Activated CD4-positive, alpha-beta T cell treated with anti-CD3 and anti-CD28 coated beads, Interleukin-2, Interleukin-6, amounts not matched to agents 100 ng/mL and 50 ng/mL, durations not matched to agents 16 hours and 8 hours (primary cell): ENCODE measurements at places on chromosomes 12 and 14.
A peak's percentile ranks its signal among the peaks of the same experiment; 100 is the strongest.

GRCh38 chr14:101731187-101732080 lies 30.1 kb upstream of the PPP2R5C start:
- peak; percentile 91 for DNase-seq

DNA sequence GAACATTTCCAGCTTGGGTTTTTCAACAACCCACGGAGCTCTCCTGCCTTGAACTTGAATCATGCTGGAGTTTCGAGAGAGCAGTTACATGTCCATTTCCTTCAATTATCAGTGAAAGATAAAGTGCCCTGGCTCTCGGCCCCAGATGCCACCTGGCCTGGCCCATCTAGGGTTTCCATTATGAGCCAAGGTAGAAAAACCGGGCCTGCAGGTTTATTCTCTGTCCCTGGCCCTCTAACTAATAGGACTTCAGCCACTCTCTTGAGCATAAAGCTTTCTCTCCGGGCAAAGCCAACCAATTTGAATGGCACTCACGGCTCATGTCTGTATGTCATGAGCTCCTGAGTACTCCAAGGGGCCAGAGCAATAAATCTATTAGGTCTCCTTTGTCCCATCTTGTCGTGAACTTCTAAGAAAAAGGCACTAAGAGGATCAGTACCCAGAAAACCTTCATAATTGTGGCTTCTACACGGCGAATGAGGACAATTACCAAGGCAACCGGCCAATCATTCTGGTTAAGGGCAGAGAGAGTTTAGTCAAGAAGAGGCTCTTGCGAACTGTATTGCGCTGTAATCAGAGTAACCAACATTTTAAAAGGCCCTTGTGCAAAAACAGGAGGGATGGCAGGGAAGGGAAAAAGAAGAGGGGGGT lies 392.3 kb downstream of the MED13L start:
- DNase-seq, result no peak

- no peak for DNase-seq
Measured at GRCh38 chr12:57367121-57367520, 63.7 kb downstream of the R3HDM2 start.

DNA sequence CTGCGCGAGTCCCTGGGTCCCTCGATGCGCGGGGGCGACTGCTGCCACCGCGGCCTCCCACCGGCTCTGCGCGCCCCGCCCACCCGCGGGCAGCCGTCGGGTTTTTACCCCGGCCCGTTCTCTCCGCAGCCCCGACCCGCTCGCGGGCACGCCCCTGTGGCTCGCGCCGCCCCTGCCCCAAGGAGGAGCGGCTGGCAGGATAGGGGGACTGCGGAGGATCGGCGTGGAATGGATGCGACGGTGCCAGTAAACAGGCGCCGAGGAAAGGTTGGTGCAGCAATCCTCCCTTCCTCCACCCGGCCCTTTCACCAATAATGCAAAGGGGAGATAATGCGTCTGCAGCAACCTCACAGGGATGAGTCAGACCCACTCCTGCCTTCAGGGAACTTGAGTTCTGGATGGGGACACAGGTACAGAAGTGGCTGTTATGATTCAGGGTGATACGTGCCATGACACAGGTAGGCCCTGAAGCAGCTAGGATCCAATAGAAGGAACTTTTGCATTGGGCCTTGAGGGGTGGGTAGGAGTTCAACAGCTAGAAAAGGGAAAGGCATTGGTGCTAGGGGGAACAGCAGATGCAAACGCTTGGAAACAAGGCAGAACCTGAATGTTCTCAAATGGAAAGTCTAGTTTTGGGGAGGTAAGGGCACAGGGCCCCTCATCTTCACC lies 554 bp upstream of the DEGS2 start:
- DNase-seq, result no peak

- no peak for DNase-seq
Measured at GRCh38 chr12:23662966-23663365, 286.5 kb downstream of the SOX5 start.

GRCh38 chr12:119320678-119321077 lies 13.9 kb upstream of the CCDC60 start:
- no peak for DNase-seq

- peak; percentile 41 for DNase-seq
Measured at GRCh38 chr12:120640861-120641833, 721 bp downstream of the CABP1 start.

DNA sequence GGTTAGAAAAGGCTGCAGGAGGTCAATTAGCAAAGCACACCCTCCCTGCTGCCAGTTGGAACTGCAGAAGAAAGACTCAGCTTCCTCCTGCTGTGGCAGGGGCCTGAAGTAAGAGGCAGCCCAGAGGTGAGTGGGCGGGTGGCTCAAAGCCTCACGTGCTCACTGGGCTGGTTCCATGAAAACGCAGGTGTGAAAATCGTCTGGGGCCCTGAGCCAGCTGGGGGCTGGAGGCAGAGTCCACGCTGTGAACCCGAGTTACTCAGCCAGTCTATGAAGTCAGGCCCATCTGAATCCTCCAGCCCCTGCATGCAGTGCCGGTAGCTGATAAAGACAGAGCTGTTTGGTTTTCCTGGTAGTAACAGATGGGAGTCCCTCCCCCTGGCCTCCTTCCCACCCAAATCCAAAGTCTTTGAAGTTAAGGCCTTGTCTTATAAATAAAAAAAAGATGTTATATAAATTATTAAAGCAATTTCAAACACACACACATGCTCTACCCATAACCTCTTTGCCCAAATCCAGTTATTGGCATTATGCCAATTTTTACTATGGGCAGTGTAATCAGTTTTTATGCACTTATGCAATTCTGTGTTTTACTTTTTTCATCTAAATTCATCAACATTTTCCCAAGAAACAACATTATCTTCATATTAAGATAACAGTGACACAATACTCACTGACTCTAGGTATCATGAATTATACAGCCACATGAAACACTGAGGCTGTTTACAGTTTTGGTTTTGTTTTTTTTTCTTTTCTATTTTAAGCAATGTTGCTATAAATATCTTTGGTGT lies 57.9 kb upstream of the PNMA1 start:
- DNase-seq, result peak; percentile 84

GRCh38 chr12:5623411-5623810 lies 191.5 kb downstream of the NTF3 start:
- DNase-seq, result no peak

DNA sequence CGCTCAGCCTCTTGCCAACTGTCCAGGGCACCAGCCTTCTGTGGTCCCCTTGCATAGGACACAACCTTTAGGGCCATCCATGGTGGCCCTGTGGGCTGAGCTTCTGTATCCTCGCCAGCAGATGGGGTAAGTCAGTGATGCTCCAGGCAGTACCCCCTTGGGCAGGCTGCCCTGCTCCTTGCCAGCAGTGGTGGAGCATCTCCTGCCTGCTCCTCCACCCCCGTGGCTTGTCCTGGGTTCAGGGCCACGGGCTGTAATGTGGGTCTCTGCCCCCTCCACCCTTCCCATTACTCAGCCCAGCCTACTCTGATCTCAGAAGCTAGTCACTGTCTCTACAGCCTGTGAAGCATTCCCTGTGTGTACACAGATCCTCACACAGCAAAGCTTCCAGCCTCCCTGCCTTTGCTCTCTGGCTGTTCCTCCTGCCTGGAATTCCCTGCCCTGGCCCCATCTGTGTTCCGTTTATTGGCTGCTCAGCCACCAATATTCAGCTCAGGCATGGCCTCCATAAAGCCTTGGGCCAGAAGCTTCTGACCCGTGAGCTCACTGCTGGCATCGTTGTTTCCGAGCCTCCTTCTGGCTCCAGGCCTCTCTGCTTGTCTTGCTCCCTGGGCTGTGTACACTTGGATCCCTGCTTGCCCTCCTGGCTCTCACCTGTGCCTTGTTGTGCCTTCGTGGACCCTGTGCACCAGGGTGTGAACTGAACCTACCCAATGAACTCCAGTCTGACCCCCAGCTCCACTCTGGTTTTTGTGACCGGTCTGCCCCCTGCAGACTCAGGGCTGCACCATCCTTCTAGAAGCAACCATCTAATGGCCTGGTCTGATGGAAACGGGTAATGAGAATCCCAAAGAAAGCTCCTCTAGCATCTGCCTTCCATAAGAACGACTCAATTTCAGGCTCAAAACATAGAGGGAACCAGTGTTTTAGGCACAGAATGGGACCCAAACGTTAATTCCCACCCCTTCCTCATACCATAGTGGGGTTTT lies 177.0 kb upstream of the PRMT8 start:
- DNase-seq, result peak; percentile 35

- no peak for DNase-seq
Measured at GRCh38 chr12:108839018-108839889, 18.1 kb downstream of the SSH1 start.

DNA sequence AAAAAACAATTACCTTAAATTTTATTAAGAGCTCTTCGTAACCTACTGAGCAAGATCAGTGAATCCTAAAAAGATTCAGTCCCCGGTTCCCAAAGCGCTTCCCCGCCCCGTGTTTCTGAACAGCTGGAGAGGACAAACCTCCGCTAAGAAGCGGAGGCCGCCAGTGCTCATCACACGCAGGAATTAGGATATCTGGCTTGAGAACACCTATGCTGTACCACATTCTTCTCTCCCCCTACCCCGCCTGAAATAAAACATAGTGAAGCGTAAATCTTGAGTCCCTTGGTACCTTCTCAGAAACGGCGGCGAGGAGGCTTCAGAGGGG lies 774 bp upstream of the WDR20 start:
- no peak for DNase-seq

DNA sequence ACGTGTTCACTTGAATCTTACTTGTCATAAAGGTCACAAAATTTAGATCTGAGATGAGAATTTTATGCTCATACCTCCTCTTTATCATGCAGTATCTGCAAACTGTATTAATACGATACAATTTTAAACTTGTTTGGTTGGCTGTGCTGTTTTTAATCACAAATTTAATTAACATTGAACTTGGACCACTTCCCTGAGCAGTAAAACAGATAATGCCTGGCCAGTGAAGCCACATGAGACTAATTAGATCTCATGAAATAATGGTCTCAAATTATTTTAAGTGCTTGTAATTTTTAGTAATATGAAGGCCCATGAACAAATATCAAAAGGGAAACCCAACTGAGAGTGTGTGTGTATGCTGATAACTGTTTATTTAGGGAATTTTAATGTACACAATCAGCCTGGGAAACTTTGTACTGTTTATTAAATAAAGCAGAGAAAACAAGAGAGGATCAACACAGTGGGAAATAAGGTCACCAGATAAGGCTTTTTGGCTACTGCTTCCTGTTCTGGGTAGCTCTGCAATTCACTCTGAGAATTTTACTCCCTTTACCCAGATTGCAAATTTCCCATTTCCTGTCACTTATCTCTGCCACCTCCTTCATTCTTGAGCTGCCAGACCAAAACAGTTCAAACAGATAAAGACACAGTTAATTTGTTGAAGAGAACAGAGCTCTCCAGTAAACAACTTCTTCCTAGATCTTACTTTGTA lies 61.6 kb upstream of the GNPNAT1 start:
- no peak for DNase-seq

DNA sequence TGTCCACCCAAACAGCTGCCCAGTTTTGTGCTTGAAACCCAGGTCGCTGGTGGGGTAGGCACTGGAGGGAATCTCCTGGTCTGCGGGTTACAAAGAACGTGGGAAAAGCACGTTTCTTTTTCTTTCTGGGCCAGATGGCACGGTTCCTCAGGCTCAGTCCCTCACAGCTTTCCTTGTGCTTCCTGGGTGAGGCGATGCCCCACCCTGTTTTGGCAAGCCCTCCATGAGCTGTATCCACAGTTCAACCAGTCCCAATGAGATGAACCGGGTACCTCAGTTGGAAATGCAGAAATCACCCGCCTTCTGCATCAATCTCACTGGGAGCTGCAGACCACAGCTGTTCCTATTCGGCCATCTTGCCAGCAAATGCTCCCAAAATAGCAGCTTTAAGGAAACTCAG lies 51.4 kb upstream of the TMTC2 start:
- DNase-seq, result no peak

- DNase-seq, result no peak
Measured at GRCh38 chr12:58880639-58881038, 39.7 kb downstream of the LRIG3 start.

- no peak for DNase-seq
Measured at GRCh38 chr14:103377522-103378037, 7.6 kb upstream of the MARK3 start.

- DNase-seq, result no peak
Measured at GRCh38 chr12:120167529-120168095, 26.9 kb downstream of the GCN1 start.

DNA sequence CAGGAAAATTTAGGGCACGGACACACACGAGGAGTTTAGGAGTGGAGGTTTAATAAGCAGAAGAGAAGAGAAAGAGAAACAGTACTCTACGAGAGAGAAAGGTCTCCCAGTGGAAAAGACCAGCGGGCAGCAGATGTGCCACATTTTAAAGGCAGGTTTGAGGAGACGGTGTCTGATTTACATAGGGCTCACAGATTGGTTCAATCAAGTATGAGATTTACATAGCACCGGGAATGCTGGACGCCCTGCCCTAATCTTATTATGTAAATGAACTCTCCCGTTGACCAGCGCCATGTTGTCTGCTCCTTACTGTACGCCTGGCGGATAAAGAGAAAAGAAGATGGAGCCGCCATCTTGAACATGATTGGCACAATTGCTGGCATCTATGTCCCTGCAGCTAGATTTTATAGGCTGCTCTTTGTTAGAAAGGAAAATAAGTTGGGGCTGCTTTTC lies 17.9 kb downstream of the NFKBIA start:
- no peak for DNase-seq

- DNase-seq, result no peak
Measured at GRCh38 chr12:57151741-57152630, 4.6 kb upstream of the LRP1-AS start.

DNA sequence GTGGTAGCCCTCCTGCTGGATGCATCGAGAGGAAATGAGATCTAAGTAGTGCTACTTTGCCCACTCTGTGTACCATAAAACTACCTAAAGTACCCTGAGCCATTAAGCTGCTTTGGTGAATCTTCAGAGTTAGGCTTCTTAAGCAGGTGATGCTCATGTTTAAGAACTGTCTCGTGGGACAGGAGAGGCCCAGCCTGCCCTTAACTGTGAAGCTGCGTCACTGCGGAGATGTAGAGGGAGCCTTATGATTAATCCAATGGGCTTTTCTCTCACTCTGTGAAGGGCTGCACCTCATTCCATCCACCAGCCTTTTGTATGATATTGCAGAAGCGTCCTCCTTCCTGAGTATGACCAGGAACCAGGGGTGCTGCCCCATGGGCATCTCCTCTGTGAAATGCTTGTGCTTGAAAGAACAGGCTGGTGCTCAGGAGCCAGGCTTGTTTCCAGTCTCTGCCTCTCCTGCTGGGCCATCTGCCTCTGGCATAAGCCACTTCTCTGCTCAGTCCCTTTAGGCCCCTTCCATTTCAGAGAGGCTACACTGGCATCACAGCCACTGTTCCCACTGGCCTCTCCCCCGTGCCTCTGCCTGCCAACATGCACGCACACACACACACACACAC lies 6.8 kb upstream of the CCDC177 start:
- no peak for DNase-seq

GRCh38 chr12:62805517-62805916 lies 129.4 kb downstream of the PPM1H start:
- peak; percentile 10 for DNase-seq

- no peak for DNase-seq
Measured at GRCh38 chr14:84401631-84402030, 1128.3 kb upstream of the FLRT2 start.

DNA sequence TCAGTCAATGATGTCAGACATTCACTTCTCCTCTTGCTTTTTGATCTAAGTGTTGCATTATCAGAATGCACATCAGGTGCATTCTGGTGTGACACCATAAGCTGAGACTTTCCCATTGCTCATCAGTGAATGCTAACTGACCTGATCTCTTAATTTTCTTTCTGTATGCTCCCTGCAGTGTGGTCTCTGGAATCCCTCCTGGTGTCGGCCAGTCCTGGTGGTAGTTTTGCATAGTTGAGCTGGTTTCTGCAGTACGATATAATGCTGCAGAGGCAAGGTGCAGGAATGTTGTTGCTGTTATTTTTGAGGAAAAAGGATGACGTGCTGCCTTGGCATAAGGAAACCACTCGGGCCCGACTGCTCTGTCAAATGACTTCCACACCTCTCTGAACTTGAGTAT lies 11.0 kb upstream of the SRP54 start:
- no peak for DNase-seq
